ENCODE measurements at places on chromosomes 3 and 15. TPM values are rescaled to one million over a fixed set of nuclear protein-coding genes. Genes with fewer than 3 reads are reported as not detected.

The CELSR3 gene
- total RNA-seq, result 1.8 TPM

The ILDR1 gene
- 1.7 TPM for total RNA-seq

The ZFYVE19 gene
- total RNA-seq, result 18.8 TPM

The RNF123 gene
- total RNA-seq, result 22.9 TPM

The HAPLN3 gene
- 0.68 TPM for total RNA-seq

The BSN gene
- 0.07 TPM for total RNA-seq

The GOLGA8T gene
- not detected for total RNA-seq

The DUT gene
- 35.5 TPM for total RNA-seq

The GP9 gene
- not detected for total RNA-seq

Data from nasal cavity respiratory epithelium epithelial cell of viscerocranial mucosa (primary cell).